Germinal center (tissue), 1 donor: ENCODE measurements at places on chromosomes 13 and 19.

DNA sequence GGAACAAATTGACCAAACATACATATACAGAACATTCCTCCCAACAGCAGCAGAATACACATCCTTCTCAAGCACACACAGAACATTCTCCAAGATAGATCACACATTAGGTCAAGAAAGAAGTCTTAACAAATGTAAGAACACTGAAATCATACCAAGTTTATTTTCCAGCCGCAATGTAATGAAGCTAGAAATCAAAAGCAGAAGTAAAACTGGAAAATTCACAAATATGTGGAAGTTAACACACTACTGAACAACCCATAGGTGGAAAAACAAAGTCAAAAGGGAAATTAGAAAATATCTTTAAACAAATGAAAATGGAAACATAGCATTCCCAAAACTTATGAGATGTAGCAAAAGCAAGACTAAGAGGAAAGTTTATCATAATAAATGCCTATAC is 692.6 kb downstream of the DIAPH3 start:
- DNase-seq, result no peak

DNA sequence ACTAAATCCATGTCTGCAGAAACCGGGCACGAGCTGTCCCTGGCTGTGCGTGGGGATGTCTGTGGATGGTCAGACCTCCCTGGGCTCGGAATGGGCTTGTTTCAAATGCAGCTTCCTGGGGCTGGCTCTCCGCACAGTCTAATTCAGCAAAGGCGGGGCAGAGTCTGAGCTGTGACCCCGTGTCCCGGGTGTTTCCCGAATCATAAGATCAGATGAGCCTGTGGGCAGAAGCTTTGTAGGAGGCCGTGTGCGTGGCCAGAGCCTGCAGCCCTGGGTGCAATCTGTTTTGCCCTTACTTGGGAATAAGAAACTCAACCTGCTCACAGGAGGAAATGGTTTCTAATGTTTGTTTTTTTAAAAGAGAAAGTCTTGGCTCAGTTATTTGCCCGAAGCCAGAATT is 13.9 kb upstream of the GNA11 start:
- DNase-seq, result no peak

DNA sequence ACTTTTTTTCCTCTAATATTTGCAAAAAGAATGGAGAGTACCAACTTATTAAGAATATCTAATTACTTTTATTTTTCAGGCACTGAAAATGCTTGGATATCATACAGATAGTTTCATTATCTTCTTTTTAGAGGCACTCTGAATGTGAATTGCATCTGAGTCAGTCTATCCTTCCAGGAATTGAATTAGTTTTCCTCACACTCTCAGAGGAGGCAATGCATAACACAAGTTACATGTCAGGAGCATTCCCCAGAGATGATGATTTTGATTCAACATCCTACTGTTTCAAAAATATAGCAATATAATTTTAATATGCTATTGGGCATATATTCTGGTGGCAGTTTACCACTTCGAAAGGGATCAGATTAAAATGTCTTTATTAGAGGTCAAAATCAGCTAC is 1315.4 kb downstream of the PCDH9 start:
- DNase-seq, result no peak

GRCh38 chr19:30689474-30689873 is 317.3 kb downstream of the ZNF536 start:
- DNase-seq, result no peak

DNA sequence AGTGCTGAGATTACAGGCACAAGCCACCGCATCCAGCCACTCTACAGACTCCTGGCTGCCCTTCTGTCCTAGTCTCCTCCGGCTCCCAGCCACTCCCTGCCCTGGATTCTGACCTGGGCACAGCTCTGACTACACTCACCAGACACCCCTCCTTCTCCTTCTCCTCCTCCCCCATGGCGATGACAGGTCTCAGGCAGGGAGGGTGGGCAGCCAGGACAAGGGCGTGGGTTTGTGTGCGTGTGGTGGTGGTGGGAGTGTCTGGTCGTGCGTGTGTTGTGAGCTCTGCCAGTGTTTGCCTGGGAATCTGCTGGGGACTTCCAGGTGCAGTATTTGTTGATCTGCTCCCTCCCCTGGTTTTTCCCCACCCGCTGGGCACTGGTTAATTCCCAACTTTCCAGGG is 3.0 kb upstream of the NCCRP1 start:
- no peak for DNase-seq

DNA sequence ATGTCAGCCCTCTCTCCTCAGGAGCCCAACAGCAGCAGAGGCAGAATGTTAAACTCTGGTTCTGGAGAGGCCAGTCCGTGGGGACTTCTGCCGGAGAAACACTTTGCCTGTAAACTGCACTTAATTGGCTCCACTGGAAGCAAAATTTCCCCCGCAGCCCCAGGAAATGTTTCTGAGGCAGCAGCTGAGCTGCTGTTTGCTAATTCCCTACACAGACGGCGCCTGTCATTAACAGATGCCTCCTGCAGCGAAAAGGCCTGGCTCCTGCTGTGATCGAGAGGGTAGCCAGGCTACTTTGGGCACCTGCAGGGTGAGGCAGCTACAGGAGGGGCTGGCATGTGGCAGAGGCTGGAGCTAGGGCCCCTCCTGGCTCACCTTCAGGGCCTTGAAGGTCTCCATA is 5.2 kb upstream of the TM6SF2 start:
- DNase-seq, result no peak

DNA sequence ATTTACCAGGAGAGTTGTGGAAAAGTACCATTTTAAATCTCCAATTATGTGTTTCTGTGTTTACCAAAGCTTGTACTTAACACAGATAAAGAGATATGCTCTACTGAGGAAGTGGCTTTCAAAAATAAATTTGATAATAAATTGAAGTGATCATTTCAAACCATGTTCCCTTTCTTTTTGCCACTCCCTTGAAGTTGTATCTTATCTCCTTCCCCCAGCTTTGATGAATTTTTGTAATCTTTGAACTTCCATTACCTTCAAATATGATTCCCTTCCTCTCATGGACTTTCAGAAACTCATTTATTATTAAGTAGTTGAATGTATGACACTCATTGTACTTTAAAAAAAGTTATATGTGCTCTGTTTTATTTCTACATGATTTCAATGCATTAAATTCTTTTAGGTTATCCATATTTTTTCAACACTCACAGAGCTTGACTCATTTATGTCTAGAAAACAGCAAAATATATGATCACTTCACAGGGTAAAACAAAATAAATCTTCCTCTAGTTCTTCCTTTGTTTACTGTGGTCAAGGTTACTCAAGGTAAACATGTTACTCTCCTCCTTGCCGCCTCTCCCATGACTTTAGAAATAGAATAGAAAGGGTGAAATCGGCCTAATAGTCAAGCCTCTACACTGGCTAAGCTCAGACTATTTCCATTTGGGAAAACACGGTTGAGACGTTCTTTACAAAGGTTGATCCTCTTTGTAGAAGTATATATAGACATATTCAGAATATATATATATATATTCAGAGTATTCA is 251.2 kb upstream of the SPRY2 start:
- DNase-seq, result no peak

DNA sequence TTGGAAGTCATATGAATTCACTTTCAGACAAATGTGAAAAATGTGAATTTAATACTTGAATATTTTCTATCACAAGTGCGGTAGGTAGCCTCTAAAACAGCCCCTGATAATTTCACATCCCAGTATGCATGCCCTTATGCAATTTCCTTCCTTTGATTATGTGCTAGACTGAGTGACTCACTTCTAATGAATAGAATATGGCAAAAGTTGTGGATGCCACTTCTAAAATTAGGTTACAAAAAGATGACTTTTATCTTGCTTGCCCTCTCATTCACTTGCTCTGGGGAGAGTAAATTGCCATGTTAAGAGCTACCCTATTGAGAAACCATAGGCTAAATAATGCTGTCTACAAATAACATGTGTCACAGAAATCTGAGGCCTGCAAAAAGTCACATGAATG is 402.5 kb upstream of the PCDH9 start:
- no peak for DNase-seq

DNA sequence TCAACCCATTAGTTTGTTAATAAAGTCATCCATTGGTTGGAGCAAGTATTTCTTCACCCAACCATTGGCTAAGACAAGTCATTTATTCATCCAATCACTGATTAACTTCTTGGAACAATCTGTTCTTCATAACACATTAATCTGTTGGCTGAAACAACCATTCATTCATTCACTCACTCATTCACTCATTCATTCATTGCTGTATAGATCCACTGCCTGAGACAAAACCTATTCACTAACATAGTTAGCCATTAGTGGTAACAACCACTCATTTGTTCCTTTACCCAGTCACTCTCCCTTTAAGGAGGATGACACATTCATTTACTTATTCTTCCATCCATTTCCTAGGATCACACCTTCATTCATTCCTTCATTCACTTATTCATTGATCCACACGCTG is 15.2 kb downstream of the EML2 start:
- no peak for DNase-seq

DNA sequence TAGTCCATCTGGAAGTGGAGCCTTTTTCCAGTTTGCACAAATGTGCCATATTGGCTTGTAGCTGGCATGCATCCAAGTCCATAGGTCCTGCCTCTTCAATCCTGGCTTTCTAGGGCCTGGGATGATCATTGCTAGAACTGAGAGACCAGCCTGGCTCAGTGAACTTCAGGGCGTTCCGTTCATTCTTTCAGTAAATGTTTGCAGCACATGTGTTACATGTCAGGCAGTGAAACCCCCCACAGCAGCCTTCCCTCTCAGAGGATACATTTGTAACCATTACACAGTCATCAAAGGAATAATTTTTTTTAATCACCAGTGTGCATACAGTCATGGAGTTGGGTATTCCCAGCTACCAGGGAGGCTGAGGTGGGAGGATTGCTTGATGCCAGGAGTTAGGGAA is 9.7 kb downstream of the FUT2 start:
- no peak for DNase-seq

- no peak for DNase-seq
These were observed 44.6 kb downstream of the GJA3 start for GRCh38 chr13:20116213-20116612.

GRCh38 chr19:29779921-29780320 is 31.9 kb upstream of the CCNE1 start:
- no peak for DNase-seq

GRCh38 chr13:59721926-59722910 is 441.5 kb downstream of the DIAPH3 start:
- DNase-seq, result no peak

DNA sequence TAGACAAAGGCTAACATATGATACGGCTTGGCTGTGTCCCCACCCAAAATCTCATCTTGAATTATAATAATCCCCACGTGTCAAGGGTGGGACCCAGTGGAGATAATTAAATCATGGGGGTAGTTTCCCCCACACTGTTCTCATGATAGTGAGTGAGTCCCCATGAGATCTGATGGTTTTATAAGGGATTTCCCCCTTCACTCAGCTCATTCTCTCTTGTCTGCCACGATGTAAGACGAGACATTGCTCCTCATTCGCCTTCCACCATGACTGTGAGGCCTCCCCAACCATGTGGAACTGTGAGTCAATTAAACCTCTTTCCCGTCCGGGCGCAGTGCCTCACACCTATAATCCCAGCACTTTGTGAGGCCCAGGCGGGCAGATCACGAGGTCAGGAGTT is 143.5 kb downstream of the RXFP2 start:
- no peak for DNase-seq

DNA sequence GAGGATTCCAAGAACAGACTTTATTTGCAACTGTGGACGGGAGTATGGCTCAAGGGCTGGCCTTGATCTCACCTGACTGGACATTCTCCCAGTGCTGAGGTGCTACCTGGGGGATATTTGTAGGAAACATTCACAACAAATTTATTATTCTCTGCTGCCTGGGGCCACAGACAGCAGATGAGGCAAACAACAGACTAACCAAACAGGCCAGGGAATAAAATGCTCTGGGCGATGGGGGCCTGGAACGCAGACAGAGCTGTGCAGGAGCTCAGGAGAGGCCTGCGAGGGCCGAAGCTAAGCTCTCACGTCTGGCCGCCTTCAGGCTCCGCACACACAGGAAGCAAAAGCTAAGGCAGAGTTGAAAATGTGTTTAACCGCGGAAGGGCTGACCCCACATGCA is 7.8 kb downstream of the PLPP2 start:
- DNase-seq, result no peak

DNA sequence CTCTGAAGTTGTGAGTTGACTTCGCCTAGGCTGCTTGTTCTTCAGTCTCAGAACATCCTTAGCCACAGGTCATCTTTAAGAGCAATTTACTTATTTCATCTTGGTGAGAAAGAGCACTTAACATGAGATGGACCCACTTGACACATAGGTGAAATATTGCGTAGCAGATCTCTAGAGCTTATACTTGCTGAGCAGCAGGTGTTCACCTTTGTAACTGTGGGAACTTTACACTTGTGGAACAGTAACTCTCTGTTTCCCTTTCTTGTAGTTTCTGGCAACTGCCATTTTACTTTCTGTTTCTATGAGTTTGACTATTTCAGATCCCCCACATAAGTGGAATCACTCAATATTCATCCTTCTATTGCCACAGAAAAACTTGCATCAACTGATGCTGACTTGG is 95.7 kb downstream of the SLC10A2 start:
- DNase-seq, result peak; percentile 44

GRCh38 chr19:58279925-58280316 is 1.2 kb downstream of the ZNF8 start:
- DNase-seq, result no peak

GRCh38 chr19:45305421-45305820 is 17.3 kb downstream of the CKM start:
- no peak for DNase-seq

DNA sequence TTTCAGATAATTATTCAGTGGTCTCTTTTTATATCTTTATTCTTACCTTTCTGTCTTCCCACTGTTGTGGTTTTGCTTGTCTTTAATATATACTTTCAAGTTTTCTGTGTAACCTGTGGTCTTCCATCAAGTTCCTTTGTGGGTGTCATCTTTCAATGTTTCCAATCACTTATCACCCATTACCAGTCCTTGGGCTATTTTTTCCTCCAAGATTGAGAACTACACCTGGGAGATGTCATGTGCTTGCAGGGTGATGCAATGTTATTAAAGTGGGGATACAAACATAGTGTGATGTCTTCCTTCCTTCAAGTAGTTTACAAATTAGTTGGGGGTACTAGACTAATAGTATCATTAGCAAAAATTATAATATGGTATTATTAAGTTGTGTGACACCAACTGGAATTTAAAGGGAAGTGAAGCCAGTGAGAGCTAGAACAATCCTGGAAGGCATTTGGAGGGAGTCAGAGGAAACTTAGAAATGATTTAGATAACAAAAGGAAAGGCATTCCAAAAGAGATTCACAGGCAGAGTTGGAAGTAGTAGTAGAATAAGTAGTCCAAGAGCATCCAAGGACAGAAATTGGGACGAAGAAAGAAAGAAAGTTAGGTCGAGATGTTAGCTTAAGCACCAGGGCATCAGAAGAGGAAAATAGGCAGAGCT is 3.4 kb downstream of the FNDC3A start:
- no peak for DNase-seq

GRCh38 chr13:36211567-36211966 is 2.8 kb downstream of the SOHLH2 start:
- no peak for DNase-seq

DNA sequence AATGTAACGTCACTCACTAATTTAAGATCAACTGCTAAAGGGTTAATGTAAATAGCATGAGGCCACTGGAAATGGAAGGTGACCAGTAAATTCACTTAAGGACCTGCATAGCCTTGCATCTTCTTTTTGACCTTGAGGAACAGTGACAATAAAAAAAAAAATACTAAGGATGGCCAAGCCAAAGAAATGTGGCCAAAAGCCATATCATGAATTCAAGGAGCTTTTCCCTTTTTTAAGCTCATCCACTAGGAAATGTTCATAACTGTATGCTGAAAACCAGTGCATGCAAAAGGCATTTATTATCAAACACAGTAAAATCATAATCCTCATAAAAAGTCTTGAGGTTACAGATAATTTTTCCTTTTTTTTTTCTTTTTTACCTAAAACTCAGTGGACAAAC is 77.5 kb downstream of the LHFPL6 start:
- DNase-seq, result no peak

- no peak for DNase-seq
These were observed 49.5 kb downstream of the KDM4B start for GRCh38 chr19:5018224-5019015.
